ENCODE measurements at places on chromosomes 13 and 19.
A peak's percentile ranks its signal among the peaks of the same experiment; 100 is the strongest.

DNA sequence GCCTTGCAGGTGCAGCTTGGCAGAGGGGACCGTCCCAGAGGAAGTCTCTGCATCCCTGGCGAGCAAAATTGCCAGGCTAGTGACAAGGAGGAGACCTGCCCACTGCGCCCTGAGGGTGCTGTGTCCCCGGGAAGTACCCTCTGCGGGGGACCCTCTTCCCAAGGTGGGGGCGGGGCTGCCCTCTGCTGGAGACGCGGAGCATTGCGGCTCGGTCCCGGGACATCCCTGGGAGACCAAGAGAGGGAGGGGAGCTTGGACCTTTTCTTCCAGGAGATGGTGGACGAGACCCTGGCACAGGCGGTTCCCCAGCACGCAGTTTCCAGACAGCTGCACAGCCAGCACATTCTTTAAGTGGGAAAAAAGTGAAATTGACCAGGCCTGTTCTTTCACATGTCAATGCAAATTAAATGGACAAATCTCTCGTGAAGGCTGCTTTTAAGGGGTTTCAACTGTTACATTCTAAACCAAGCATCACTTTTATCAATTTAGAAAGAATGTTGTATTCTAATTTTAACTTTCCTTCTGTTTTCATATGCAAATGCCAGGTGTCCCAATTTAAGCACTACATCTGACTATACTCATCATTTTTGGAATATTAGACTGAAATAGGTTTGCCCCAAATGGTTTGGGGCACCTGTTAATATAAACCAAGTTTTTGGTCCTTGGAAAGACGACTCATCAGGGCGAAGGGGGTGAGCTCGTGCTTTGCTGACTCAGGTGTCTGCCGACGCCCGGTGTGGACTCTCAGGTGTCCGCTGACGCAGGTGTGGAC, 60.7 kb downstream of the MCF2L start:
- no peak for DNase-seq

DNA sequence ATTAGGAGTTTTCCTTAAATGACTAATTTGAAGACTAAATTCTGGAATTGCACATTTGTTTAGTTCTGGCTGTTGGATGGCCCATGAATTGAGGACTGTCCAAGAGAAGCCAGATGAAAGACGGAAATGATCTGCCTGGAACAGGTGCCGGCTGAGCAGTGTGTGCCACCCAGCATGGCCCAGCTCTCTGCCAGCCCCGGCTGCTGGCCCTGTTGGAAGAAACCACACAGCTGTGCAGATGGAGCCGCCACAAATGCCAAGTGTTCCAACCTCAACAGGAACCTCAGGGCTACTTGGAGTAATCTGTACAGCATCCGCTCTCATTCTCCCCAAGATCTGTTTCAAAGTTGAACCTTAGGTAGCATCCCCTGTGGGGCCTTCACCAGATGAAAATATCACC, 67.0 kb upstream of the STARD13 start:
- DNase-seq, result no peak

- DNase-seq, result no peak
Measured at GRCh38 chr19:5603626-5604025, 18.9 kb downstream of the SAFB2 start.

DNA sequence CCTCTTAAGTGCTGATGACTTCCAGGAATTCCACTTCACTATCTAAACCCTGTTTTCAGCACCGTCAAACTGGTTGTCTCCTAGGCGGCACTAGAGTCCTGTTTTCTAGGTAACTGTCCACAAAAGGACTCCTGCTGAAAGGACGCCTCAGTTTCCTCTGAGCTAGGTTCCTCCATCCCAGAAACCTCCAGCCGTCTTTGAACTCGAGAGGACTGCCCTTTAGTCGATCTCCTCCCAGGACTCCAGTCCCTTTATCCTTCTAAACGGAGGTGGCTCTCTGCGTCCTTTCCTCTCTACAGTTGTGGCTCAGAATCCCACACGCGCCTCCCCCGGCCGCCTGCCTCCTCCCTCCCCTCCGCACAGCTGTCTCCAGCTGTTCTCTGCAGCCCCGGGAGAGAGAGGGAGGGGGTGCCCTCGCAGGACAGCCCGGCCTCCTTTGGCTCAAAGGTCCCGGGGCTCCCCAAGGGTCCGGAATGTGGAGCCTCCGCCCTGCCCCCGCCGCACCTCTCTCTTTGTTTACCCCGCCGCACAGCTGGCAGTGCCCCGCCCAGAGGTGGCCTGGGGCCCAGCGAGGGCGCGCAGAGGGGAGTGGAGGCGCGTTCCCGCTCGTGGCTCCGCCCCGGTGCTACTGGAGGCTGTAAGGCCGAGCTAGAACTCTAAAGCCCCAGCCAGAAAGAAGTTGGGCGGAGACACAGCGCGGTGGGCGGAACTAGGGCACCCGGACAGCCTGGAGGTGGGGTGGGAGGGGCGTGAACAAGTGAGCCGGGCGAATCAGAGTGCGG, 2.4 kb downstream of the LTBP4 start:
- DNase-seq, result peak; percentile 91

DNA sequence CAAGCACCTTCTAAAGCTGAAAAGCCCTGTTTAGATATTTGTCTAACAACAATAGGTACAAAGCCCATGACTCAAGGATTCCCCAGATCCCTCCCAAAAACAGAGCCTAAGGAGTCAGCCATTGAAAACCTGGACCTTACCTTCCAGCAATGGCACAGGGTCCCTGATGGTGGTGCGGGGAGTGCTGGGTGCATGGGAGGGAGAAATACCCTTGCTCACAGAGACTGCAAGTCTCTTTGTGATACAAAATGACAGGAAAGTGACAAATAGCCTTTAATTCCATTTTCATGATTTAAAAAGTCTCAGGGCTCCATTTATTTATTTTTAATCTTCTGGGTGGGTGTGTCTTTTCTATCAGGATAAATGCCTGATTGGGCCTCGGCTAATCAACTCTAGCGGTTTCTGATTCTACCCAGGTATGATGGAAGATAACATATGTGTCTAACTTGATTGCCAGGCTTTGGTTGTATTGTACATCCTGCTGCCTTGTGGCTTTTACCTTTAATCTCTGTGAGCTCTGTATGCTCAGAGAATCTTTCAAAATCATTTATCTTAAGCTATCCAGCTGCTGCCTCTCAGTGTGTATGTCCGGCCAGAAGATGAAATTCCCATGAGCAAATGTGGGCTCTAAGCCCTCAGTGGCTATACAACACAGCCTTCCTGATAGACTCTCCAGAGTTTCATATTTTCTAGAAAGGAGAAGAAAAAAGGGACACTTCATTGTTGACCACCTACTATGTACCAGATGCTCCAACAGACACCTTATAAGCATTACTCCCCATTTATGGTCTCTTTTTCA, 54.6 kb upstream of the FAM124A start:
- DNase-seq, result no peak
